ENCODE measurements at places on chromosomes 6 and 20.

- DNase-seq = peak; percentile 24
Measured at GRCh38 chr6:108118810-108119768, 44.5 kb upstream of the OSTM1 start.

GRCh38 chr6:138531387-138531786 lies 32.1 kb upstream of the NHSL1 start:
- no peak for DNase-seq

- DNase-seq = no peak
Measured at GRCh38 chr6:47897247-47897646, 115.4 kb downstream of the OPN5 start.

- DNase-seq = no peak
Measured at GRCh38 chr20:50932016-50932485, 814 bp upstream of the ADNP start.

- DNase-seq = no peak
Measured at GRCh38 chr6:111406200-111406721, 76.8 kb downstream of the REV3L start.

DNA sequence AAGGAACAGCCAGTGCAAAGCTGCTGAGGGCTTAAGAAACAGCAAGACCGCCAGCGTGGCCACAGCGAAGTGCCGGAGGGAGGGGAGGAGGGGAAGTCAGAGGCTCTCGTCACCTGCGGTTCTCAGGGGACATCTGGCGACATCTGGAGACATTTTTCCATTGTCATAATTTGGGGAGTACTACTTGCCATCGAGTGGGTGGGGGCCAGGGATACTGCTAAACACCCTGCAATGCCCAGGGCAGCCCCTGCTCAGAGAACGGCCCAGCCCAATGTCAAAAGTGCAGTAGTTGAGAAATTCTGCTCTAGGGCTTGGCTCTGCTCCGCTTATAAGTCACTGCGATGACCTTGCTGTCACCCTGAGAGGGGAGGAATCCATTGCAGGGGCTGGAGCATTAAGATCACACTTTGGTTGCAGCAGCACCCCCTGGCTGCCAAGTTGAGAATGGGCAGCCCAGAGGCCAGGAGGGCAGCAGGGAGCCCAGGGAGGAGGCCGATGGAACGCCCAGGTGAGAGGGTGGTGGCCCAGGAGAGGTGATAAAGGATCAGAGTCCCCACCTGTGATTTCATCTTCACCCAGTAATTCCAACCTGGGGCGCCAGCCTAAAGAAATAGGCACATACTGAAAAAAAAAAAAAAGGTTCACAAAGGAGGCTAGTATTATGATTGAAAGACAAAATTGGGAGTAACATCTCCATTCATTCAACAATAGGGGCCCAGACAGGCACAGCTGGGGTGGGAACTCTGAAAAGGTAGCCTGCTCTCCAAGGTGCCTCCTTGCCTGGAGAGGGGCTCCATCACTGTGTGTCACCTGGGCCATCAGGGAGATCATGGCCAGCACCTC lies 218.2 kb downstream of the BMP7 start:
- no peak for DNase-seq

GRCh38 chr6:159099276-159099675 lies 54.5 kb upstream of the TAGAP start:
- no peak for DNase-seq

DNA sequence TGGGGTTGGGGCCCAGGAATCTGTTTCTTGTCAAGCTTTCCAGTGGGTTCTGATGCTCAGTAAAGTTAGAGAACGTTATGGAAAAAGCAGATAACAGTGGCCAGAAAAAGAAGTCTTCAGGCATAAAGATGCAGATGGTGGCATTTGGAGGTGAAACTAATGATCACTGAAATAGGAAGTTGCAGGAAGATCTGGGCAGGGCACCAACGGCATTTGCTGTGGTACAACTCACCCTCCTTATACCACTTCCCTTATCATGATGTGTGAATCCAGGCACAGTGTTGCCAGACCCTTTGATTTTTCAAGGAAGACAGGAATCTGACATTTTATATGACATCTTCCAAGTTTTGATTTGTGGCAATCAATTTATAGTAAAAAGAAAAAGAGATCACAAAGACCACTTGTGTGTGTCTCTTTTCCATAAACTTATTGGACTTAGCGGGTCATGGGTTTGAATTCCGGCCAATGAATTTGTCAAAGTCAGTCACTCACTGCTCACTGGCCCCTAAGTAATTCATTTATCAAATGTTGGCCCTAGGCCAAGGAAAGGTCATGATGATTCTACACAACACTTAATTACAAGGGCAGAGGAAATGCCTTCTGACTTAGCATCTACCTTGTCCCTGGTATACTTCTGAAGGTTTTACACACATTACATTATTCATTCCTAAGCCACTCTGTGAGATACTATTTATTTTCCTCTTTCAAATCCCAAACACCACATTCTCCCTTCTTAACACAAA lies 37.6 kb downstream of the LAMP5 start:
- no peak for DNase-seq

DNA sequence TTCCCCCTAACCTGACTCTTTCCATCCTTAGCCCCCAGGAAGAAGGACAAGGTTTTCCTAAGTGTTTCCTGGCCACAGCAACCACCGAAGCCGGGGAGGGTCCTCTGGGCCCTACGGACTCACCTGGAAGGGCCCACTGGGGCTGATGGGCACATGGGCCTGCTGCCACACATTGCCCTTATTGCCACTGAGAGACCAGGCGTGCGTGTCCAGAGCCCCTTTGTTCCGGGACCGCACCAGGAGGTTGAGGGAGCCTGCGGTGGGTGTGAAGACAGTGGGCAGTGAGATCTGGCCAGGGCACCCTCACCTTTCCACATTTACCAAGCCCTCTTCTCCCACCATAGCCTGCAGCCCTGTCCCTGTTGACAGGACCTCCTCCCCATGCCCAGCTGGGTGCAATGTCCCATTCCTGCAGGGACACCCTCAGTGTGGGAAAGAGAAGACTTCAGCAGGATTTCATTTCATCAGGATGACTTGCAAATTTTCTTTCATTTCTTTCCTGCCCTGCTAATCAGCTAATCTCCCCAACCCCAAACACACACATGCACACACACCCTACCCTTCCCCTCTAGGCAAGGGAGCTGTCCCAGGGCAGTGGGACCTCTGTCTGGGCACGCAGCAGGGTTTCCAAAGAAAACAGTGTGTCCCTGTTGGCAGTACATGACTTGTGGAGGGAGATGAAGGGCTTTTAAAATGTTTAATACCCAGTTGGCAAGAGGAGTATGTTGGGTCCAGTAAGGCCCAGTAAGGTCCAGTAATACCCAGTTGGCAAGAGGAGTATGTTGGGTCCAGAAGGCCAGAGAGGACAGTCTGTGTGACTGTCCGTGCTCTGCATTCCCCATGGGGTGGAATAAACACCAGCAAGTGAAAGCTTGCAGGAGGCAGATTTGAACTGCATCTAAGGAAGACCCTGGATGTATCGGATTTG lies 59.0 kb downstream of the MDGA1 start:
- no peak for DNase-seq

DNA sequence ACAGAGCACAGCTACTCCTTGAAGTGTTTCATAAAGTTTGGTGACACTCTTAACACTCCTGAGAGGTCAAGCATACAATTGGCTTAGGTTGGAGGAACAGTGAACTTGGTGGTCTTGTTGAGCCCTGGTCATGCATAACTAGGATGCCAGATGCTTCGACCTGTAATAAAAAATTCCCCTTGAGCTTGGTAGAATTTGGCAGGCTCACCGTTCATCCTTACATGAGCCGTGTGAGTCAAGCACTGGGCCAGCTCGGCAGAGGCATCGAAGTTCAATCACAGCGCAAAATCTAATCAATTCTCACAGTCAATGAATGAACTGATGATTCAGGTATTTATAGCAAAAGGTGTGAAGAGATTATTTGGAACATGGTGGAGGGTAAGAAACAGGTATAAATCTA lies 33.7 kb downstream of the CYP24A1 start:
- DNase-seq = no peak

DNA sequence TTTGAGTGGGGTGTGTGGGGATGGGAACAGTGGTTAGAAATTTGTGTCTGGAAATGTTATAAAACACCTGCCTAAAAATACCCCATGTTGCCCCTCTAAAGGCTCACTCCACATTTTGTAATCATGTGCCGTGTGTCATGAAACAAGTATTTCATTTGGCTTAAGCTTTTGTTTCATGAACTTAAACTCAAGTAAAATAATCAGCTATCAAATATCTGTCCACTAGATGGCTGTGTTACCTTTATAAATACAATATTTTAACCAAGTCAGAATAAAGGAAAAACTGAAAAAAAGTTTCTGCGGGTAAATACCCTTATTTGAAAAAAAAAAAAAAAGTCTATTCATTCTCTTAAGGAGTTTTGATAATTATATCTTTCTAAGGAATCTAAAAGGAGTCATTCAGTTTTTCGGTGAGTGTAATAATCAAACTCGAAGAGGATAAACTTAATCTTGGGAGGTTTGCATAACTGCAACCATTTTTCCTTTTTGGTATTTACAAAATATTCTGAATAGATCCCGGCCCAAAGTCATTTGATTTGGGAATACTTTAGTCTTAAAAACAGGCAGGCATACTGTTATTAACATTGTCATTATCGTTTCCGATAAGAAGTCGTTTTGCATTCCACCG lies 29.9 kb upstream of the MTRF1L start:
- no peak for DNase-seq

- DNase-seq = no peak
Measured at GRCh38 chr6:137323860-137324259, 104.7 kb upstream of the IFNGR1 start.

GRCh38 chr20:41664584-41664983 lies 46.4 kb upstream of the CHD6 start:
- DNase-seq = no peak

GRCh38 chr6:41445261-41445660 lies 100.9 kb upstream of the FOXP4 start:
- DNase-seq = no peak

GRCh38 chr6:146781836-146782235 lies 183.1 kb downstream of the ADGB start:
- no peak for DNase-seq

- DNase-seq = no peak
Measured at GRCh38 chr20:55805138-55805537, 200.2 kb downstream of the CBLN4 start.

- DNase-seq = no peak
Measured at GRCh38 chr6:119938752-119939151, 589.2 kb upstream of the MAN1A1 start.

- DNase-seq = no peak
Measured at GRCh38 chr20:50195524-50196120, 5.0 kb downstream of the CEBPB start.

DNA sequence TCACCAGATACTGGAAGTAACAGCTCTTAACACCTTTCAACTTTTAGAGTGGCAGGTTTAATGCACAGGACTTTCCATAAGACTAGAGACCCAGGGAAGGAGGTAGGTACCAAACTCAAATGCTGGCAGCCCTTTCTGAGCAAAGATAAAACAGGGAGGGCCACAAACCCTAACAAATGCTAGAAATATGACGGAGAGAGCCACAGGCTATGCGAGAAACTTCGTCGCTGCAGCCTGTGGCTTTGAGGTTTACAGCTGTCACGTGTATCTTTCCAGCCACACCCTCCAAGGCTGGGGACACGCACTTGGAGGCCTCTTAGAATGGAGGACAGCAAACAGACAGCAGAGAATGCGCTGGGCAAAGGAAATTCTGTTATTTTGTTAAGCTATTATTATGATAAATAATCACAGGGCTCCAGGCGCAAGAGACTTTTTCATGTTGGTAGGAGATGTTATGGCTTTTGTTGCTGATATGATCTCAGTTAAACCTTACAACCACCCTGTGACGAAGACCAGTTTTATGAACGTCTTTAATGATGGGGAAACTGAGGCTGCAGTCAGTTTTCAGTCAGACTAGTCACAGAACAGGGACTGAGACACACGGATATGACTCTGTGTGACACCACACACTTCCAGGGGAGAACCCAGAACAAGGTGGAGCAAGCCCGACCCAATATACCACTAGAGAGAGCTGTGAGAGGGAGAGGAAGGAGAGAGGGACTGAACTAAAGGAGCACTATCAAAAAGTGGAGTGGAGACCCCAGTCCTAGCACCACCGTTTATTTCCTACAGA lies 2.0 kb downstream of the TRAM2 start:
- peak; percentile 61 for DNase-seq

- DNase-seq = no peak
Measured at GRCh38 chr6:166441325-166442078, 58.8 kb upstream of the MPC1 start.

DNA sequence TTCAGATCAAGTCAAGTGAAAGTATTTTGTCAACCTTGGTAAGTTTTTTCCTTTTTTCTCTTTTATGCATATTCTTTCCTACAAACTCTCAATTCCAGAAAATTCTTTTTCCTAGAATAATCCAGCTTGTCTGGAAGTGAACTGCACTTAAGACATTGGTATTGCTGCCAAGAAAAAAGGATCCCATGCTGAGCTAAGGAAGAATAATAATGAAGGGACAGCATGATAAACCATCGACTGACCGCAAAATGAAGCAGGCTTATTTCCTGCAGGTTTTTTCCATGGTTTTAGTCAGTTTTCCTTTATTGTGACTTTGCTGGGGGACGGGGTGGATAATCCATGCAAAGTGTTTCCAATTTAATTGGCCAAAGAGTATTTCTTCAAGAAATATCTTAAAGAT lies 857.6 kb upstream of the SLC35B3 start:
- no peak for DNase-seq

- no peak for DNase-seq
Measured at GRCh38 chr20:37426106-37426505, 80.2 kb downstream of the SRC start.

GRCh38 chr6:87251225-87251624 lies 71.2 kb upstream of the SMIM8 start:
- DNase-seq = no peak

- no peak for DNase-seq
Measured at GRCh38 chr20:20079102-20079784, 26.9 kb downstream of the CFAP61 start.

DNA sequence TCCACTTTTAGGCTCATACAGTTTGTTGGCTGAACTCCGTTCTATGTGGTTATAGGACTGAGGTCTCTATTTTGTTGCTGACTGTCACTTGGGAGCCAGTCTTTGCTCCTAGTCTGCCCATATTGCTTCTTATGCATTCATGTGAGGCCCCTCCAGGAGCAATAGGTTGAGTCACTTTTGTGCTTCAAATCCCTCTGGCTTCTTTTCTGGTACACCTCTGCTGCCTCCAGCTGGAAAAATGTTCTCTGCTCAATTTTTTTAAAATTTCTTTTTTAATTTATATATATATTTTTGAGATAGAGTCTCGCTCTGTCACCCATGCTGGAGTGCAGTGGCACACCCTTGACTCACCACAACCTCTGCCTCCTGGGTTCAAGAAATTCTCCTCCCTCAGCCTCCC lies 42.7 kb upstream of the NOX3 start:
- DNase-seq = no peak

GRCh38 chr20:45347297-45347935 lies 808 bp downstream of the SDC4 start:
- DNase-seq = no peak

GRCh38 chr6:4858194-4859015 lies 82.2 kb downstream of the CDYL start:
- DNase-seq = no peak

DNA sequence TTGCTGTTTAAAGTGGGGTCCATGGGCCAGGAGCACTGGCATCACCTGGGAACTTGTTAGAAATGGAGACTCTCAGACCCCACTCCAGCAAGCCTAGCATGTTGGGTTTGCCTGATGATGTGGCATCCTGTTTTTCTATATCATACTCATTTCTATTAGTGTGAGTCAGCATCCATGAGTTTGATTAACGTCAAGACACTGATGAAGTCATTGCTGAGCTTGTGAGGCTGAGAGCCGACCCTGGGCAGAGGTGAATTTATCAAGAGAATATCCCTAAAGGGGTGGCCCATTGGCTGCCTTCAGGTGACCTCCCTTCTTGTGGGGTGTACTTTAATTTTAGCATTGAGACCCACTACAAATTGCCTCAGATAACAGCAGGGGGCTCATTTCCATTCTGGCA lies 43.4 kb upstream of the RNF144B start:
- DNase-seq = no peak
